SJCRH30 (cell line): ENCODE measurements at places on chromosomes 3 and 15. TPM values are rescaled to one million over a fixed set of nuclear protein-coding genes. Genes with fewer than 3 reads are reported as not detected.

DNA sequence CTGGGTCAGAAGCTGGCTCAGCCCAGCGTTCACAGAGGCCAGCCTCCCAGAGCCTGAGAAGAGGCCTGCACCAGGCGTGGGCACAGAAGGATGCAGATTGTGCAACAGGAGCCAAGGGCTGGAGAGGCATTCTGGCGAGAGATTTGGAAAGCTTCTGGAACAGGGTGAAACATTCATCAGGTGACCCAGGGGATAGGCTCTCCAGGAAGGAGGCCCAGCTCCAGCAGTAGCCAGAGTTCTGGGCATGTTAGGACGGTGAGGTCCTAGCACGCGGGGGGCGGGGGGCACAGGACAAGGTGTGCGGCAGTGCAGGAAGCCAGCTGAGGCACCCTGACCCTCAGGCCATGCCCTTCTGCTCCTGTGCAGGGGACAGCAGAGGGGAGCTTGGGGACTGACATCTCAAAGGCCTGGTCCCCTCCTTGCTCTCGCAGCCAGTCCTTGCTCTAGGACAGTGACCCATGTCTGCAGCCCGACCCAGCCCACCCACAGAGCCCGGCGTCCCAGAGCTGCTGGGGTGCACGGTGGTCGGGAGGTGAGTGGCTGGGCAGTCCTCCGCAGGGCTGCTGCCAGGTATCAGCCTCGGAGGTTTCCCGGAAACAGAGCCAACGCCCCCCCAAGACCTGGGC, 111.7 kb upstream of the KLF13 start:
- peaks cover 4% of the 10 kb centered on the region; the same call in 1 of the 2 replicates for H3K27me3 ChIP-seq
- peaks cover 13% of the 10 kb centered on the region for H3K4me1 ChIP-seq
- no peak overlapping the region for H3K27ac ChIP-seq
- peak overlapping the region; percentile 57 for H3K4me3 ChIP-seq
- no peaks in the 10 kb centered on the region for H3K36me3 ChIP-seq
- no peak for DNase-seq

- H3K36me3 ChIP-seq, result no peaks in the 10 kb centered on the region
- peaks cover 8% of the 10 kb centered on the region for H3K4me1 ChIP-seq
- no peak overlapping the region for H3K27ac ChIP-seq
- no peaks in the 10 kb centered on the region for H3K27me3 ChIP-seq
- no peak for DNase-seq
- H3K4me3 ChIP-seq, result no peak overlapping the region
These were observed 10.7 kb upstream of the CHSY1 start for GRCh38 chr15:101262551-101262950.

KAT2B gene
- total RNA-seq, result 5.0 and 5.3 TPM in 2 replicates

B3GALNT1 gene
- total RNA-seq, result not detected in 2 replicates

GRCh38 chr3:52800079-52800478, 5.5 kb downstream of the ITIH3 start:
- no peak for DNase-seq
- no peaks in the 10 kb centered on the region for H3K4me1 ChIP-seq
- H3K27me3 ChIP-seq, result no peaks in the 10 kb centered on the region
- no peak overlapping the region for H3K4me3 ChIP-seq

GRCh38 chr3:100003609-100004503, 110.4 kb downstream of the FILIP1L start:
- no peak overlapping the region for H3K4me3 ChIP-seq
- DNase-seq, result no peak
- no peaks in the 10 kb centered on the region for H3K27me3 ChIP-seq
- H3K27ac ChIP-seq, result no peak overlapping the region
- H3K36me3 ChIP-seq, result no peaks in the 10 kb centered on the region

DNA sequence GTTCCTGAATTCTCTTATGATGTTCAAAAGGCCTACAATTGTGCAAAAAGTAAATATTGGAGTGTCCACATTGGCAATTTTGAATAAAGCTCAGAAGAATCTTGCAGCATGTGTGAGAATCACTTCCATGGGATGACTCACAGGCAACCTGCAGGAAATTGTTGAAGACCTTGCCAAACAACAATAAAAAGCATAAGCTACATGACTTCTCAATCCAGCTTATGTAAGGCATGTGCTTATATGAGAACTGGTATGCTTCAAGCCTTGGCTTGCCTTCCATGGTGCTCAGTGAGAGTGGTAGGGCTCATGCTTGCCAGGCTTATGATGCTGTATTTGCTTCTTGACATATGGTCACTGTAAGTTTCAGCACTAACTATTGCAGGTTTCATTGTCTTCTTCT, 18.4 kb upstream of the BCHE start:
- no peaks in the 10 kb centered on the region for H3K4me1 ChIP-seq
- H3K4me3 ChIP-seq, result no peak overlapping the region
- no peaks in the 10 kb centered on the region for H3K27me3 ChIP-seq

- H3K4me1 ChIP-seq, result 0 out of 2 replicates have a peak, but pooled peaks cover 4% of the 10 kb centered on the region
- no peak overlapping the region for H3K4me3 ChIP-seq
- peak; percentile 1 for DNase-seq
- H3K27me3 ChIP-seq, result no peaks in the 10 kb centered on the region
These were observed 41.6 kb downstream of the FBXL2 start for GRCh38 chr3:33318710-33319380.

DNA sequence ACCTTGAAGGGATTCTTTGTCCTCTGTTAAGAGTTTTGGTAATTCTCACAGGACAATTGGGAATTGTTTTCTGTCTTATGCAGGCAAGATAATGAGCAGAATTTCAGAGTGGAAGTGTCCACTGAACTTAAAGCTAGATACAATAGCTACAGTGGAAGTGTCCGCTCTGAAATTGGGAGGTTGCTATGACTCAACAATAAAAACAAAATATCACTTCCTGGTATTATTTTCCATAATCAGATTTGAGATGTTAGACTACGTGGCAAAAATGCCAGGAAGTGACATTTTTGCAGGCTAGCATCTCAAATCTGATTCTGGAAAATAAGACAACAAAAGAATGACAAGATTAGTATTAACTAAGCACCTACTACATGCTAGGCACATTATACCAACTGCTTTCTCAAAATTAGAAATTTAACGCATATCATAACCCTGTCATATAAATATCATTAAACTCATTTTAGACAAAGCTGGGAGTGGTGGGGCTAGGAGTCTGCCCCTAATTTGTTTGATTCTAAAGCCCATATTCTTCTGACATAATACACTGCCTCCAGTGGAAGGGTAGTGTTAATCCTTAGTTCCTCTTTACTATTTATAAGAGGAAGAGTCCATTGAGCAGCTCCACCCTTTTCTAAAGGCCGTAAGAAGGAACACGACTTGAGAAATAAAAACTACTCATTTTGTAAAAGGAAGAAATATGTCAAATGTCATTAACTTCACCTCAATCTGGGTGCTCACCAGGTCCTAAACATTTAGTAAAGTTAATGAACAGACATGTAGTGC, 266.9 kb upstream of the STT3B start:
- no peak overlapping the region for H3K4me3 ChIP-seq
- no peaks in the 10 kb centered on the region for H3K4me1 ChIP-seq
- no peak overlapping the region for H3K27ac ChIP-seq
- H3K36me3 ChIP-seq, result no peaks in the 10 kb centered on the region
- no peak for DNase-seq
- H3K27me3 ChIP-seq, result no peaks in the 10 kb centered on the region

DNA sequence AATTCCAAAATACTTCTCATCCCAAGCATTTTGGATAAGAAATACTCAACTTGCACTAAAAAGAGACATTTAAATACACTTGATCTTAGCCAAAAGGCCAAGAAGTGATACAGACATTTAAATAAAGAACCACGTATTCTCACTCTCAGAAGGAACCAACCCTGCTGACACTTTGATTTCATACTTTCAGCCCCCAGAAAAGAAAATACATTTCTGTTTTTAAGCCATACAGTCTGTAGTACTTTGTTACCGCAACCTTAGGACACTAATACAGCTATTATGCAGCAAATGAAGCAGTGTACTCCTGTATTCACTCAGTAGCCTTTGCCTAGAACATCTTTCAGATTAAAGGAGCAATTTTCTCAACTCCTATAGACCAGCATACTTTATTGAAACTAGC, 86.7 kb downstream of the TBC1D5 start:
- H3K4me3 ChIP-seq, result no peak overlapping the region
- DNase-seq, result no peak
- no peaks in the 10 kb centered on the region for H3K27me3 ChIP-seq
- no peaks in the 10 kb centered on the region for H3K36me3 ChIP-seq

- H3K27me3 ChIP-seq, result no peaks in the 10 kb centered on the region
- no peaks in the 10 kb centered on the region for H3K4me1 ChIP-seq
- no peak overlapping the region for H3K27ac ChIP-seq
- no peak for DNase-seq
These were observed 281.6 kb downstream of the PLCL2 start for GRCh38 chr3:17166369-17166768.

- H3K27me3 ChIP-seq, result peaks cover 3% of the 10 kb centered on the region; the same call in 1 of the 2 replicates
- H3K36me3 ChIP-seq, result no peaks in the 10 kb centered on the region
- DNase-seq, result no peak
- no peak overlapping the region for H3K4me3 ChIP-seq
- no peak overlapping the region for H3K27ac ChIP-seq
These were observed 2.3 kb downstream of the CAMKV start for GRCh38 chr3:49867400-49867799.

SMCO1 gene
- total RNA-seq, result not detected in 2 replicates

DNA sequence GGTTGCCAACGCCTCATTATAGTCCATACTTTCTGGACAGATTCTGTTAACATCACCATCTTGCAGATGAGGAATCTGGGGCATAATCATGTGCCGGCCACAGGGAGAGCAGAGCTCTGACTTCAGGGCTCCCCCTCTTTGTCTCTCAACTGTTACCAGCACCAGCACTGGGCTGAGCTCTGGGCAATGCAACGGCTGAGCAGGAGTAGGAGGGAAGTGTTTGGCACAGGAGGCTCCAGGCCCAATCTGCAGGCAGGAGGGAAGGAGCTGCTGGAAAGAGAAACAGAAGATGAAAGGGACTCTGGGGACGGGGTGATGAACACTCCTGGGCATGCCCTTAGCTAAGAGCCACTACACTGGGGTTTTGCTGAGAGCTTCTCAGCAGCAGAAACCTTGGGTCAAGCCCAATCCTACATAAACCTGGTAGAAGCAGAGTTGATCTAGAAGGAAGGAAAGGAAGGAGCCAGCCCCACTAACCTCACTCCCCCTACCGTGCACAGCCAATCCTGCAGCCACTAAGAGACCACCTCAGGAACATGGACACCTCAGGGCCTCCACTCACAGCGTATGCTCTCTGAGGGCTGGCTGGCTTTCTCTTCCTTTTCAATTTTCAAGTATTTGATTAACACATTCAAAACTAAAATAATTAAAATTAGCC, 73.1 kb upstream of the SPATA12 start:
- H3K27me3 ChIP-seq, result no peaks in the 10 kb centered on the region
- H3K4me3 ChIP-seq, result no peak overlapping the region
- H3K36me3 ChIP-seq, result peaks cover 1% of the 10 kb centered on the region; the same call in 1 of the 2 replicates
- H3K4me1 ChIP-seq, result peaks cover 3% of the 10 kb centered on the region; the same call in 1 of the 2 replicates
- no peak for DNase-seq
- no peak overlapping the region for H3K27ac ChIP-seq

DNA sequence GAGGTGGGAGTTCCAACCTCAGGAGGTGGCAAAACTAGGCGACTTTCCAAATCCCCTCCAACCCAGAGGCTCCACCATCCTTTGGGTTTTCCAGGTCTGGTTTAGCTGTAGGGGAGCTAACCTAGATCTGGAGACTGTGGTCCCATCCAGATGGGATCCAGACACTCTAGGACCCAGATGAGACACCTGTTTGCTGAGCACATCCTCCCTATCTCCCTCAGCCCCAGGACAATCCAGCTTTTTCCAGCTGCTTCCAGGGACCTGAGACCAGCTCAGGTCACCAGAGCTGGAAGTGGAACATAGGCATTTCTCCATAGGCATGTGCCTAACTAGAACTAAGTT, 18.2 kb downstream of the CRTAP start:
- no peaks in the 10 kb centered on the region for H3K36me3 ChIP-seq
- no peak overlapping the region for H3K4me3 ChIP-seq
- H3K4me1 ChIP-seq, result no peaks in the 10 kb centered on the region
- DNase-seq, result no peak
